Stomach (tissue), 19 donors: ENCODE measurements at places on chromosomes 1 and 21.

GRCh38 chr1:175399795-175400194 is 207.2 kb upstream of the KIAA0040 start:
- DNase-seq: no peak

- DNase-seq: peak; percentile 42
Observed at GRCh38 chr1:89198491-89199072, at the start of gene GBP4. Gene GBP4, minus strand, starts transcription at chr1:89198942. Its CDS starts 108 bp downstream, at chr1:89198834.

DNA sequence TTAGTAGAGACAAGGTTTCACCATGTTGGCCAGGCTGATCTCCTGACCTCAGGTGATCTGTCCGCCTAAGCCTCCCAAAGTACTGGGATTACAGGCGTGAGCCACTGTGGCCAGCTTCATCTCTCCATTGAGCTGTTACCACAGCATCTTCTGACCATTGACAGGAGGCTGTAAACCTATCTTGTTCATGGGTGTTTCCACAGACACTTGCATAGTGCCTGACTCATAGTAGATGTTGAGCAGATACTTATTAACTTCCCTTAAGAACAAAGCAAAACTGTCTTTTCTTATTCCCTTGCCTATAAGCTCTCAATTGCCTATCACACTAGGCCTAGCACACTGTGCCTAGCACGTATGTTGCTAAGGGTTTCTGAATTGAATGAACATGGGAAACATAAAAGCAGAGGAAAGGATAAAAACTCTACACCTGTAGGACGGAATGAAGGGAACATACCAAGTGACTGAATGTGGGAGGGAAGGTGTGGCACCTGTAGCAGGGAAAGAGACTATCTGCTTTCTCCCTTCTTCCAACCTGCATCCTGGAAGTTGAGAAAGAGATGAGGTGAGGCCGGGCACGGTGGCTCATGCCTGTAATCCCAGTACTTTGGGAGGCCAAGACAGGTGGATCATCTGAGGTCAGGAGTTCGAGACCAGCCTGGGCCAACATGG is 1.2 kb upstream of the C1orf54 start:
- DNase-seq: no peak

DNA sequence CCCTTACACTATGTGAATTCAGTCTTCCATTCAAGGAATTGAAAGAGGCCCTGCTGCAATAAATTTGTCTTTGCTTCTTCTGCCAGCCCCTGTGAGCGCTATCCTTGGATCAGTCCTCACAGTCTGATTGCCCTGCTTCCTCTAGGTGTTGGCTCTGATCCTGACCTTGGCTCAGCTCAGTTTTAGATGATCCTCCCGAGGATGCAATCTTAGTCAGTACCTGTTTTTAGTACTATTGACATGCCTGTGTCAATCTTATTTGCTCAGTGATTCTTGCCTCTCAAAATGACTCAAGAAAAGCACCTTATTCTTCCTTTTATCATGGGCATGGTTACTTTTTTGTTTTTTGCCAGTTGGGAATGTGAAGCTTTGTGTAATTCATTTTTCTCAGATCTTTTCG is 101.4 kb upstream of the KCNK1 start:
- no peak for DNase-seq

DNA sequence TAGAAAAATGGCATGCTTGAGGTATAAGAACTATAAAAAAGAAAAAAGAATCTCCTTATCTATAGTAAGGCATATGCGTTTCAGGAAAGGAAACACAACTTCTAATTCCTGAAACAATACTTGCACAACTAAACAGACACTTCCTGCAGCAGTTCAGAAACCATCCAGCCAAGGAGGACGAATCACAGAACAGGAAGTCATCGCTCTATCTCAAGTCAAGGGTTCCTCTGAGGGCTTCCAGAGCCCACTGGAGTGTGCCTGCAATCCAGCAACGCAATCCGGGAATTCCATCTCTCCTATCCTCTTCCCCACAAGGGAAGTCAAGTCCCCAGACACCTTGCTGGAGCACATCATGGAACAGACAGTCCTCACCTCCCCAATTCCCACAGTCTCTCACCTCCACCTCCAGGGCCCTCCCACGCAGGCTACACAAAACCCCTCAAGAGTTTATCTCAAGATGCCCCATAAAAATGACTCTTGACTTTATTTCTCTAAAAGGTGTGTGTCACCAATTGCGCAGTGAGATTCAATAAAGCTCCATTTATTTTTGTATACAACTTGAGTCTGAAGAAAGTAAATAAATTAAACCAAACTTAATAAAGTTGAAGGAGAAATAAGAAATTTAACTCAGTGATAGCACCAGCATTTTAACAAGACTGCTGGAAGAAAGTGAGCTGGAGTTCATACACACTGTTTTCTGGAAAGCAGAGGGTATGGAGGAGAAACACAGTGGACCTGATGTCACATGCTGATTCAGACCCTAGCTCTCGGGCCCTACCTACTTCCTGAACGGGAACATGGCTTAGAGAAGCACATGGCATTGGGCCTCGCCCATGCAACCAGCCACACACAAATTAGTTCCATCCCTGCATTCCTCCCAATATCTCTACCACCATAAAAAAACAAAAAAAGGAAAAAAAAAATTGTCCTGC is 39.9 kb downstream of the SIPA1L2 start:
- no peak for DNase-seq

DNA sequence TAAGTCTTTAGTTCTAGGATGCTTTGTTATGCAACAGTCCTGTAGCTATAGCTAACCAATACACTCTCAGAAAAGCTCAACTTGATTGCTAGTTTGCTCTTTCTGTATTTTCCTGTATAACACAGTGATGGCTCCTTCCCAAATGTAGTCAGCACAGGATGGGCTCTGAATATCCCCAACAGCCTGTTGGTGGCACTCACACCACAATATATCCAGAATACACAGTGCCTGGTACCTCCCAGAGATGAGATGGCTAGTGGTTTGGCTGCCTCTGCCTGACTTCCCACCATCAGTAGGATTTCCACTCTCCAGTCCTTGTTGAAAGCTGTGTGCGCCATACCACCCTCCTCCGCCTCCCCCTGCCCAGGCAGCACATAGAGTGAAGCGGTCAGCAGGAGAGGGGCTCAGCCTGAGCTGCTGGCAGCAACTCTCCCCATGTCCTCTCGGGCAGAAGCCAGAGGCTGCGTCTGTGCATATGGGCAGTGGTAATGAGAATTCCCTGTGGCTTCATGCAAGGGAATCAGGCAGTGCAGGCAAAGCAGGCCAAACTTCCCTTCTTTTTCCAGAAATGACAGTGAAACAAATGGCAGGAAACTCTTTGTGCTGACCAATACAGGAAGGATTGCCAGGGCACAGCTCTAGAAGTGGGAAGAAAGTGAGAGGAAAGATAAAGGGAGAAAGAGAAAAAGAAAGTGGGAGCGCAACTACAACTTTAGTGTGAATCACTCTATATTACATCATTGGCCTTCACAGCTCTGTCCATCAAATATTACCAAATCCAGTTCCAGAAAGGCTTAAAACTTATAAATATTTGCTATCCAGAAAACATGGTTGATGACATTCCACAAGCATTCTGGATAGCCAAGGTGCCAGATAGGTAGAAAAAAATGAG is 49.7 kb downstream of the LMX1A start:
- DNase-seq: no peak

DNA sequence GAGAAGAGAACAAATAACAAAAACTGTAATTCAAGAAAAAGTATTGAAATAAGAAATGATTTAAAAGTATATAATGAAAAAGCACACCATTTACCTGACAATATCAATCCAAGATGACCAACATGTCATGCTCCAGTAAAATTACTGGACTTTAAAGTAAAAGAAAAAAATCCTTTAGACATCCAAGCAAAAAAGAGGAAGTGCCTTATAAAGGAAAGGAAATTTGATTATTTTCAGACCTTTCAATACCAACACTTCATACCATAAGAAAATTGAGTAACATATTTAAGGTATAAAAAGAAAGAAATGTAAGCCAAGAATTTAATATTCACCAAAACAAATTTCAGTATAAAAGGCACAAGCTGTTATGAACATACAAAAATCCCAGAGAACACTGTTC is 46.2 kb upstream of the SSX2IP start:
- DNase-seq: no peak

DNA sequence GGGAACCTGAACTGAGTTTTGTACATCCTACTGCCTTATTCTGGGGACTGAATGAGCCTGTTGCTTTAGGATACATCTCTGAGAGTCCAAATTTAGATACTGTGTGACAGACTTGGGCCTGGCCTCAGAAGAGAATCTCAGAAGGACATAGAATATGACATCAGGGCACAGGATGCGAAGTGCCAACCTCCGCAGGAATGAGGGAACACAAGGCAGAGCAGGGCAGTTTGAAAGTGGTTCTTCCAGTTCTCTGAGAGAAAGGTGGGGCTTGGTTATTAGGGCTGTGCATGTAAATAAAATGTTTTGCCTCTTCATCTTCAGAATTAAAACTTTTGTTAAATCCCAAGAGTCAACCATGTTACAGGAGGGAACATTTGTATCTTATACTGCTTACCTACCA is 23.1 kb downstream of the TRAF5 start:
- DNase-seq: peak; percentile 41

DNA sequence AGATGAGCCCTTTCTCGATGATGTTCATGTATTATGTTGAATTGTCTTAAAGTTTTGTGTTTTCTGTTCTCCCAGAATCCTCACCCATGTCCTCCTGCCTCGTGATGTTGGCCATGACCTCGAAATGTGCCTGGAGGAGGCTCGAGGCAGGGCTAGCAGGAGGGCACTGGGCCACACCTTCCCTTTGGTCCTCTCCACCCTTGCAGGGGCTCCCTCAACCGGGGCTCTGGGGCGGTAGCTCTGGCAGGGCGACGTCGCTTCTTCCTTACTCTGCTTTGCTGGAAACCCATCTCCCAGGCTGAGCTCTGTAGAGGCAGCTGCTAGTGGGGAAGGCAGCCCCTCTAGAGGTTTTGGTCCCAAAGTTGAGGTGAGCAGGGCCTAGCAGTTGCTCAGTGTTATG is 14.3 kb downstream of the TFF3 start:
- DNase-seq: no peak

DNA sequence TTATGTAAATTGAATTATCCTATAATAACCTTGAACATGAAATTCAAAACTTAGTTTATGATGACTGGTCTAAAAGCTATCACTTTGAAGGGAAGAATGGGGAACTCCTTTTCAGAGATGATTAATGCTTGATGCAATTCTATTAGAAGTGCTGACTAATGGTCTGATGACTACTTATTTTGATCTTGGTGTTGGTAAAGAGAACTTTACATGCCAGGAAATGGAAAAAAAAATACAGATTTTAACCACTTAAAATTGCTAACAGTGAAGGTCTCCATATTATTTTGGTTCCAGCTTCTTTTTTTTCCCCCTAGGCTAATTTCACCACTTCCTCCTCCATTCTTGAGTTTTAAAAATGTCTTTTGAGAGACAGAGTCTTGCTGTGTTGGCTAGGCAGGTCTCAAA is 22.9 kb downstream of the S1PR1 start:
- no peak for DNase-seq

- DNase-seq: no peak
Observed at GRCh38 chr1:28306301-28306949, 22.4 kb upstream of the MED18 start.

DNA sequence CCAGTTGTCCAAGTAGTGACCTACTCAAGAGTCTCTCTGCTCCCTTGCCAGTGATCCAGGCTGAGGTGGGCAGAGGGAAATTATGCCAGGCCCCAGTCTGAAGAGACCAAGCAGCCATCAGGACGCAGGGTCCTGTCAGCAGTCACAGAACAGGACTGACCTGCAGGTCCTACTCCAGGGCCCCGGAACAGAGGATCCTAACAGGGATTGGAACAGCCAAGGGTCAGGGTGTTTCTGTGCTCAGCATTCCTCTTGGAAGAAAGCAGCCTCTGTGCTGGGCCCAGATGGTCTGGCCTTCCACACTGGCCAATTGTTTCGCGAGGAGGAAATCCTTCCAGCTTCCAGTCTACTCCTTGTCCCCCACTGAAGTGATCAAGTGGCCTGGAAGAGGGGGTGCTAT is 41.6 kb upstream of the USP1 start:
- DNase-seq: no peak

GRCh38 chr21:46111193-46111571 is 13.3 kb downstream of the COL6A2 start:
- DNase-seq: peak; percentile 3

GRCh38 chr1:150006881-150007421 is 3.6 kb downstream of the OTUD7B start:
- DNase-seq: no peak

GRCh38 chr1:203046984-203047630 is 20.8 kb downstream of the PPFIA4 start:
- no peak for DNase-seq

DNA sequence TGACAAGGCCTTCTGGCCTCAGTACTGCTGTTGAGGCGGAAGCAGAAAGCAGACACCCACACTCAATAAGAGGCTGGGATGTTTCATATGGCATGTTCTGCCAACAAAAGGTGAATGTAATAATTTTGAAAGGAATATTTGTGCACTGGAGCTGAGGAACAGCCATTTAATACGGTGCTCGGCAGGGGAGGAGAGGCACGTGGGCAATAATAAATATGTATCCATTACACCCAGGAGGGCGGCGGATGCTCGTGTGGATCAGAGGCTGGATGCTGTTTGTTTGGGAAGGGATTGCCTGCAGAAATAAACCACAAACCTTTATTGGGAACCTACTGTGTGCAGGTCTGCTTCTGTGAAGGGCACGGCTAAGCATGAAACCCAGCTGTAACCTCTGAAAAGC is 92.0 kb downstream of the VWA5B1 start:
- DNase-seq: no peak

DNA sequence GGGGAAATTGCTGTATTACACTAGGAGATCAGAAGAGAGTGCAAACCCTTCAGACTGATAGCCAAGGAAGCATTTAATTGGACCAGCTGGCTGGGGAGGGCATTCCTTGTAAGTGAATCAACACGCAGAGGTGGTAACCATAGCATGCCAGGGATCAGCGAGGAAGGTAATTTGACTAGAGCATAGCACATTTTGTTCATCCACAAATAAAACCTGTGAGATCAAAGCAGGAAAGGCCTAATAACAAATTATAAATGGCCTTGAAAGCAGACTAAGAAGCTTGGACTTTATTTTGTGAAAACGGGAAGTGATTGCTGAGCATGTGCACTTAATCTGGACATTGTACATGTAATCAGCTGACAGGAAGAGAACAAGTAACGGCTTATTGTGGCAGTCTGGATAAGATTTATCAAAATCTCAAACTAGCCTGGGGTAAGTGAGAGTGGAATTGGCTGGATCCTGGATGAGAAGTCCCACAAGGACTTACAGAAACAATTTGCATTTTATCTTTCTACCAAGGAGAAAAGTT is 11.7 kb upstream of the CD55 start:
- no peak for DNase-seq

- DNase-seq: no peak
Observed at GRCh38 chr1:19577036-19577435, 67.1 kb upstream of the NBL1 start.

DNA sequence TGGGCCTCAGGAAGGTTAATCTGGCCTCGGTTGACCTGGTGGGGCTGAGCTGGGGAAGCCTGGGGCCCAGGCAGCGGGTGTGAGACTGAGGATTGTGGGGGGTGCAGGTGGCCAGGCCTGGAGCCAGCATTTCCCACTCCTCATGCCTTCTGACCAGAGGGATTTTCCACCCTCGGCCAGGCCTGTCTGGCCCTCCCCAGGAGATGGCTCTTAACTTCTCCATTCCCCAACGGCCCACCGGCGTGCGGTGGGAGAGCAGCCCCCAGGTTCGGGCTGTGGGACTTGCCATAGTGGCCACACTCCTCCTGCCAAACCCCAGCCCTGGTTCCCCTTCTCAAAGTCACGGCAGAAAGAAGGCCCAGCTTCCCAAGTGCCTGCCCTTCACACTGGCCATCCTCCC is 126.5 kb upstream of the RUNX3 start:
- no peak for DNase-seq

- peak; percentile 37 for DNase-seq
Observed at GRCh38 chr21:33412832-33413519, 9.8 kb downstream of the IFNGR2 start.

- DNase-seq: no peak
Observed at GRCh38 chr1:245615001-245615400, 460.2 kb downstream of the KIF26B start.
